ENCODE measurements at places on chromosomes 1 and 21.

- DNase-seq: no peak
Observed at GRCh38 chr1:61370177-61370912, 288.0 kb downstream of the NFIA start.

- no peak for DNase-seq
Observed at GRCh38 chr21:26422138-26422537, 150.9 kb downstream of the CYYR1 start.

- DNase-seq: no peak
Observed at GRCh38 chr1:223225481-223225880, 82.4 kb upstream of the TLR5 start.

- peak; percentile 72 for DNase-seq
Observed at GRCh38 chr1:33181921-33182341, at the start of gene TRIM62. TSS of gene TRIM62 (minus strand) at chr1:33182043. CDS start at chr1:33181432, 611 bp downstream.

GRCh38 chr1:197235355-197235754 lies 32.7 kb upstream of the CRB1 start:
- DNase-seq: no peak

- DNase-seq: no peak
Observed at GRCh38 chr1:242806324-242806723, 281.8 kb upstream of the PLD5 start.

DNA sequence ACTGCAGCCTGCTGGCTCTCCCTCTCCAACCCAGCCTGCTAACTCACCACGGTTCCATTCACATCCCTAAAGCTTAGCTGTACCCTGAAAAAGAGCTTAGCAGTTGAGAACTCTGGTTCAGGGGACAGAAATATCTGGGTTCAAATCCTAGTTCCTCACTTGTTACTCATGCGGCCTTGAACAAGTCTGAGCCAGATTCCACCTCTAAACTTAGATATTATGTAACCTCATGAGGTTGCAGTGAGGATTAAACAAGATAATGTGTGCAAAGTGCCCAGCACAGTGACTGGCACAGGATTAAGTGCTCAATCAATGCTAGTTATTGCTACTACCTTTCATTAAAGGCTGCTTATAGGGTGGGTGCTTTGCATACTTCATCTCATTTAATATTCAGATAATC lies 41.3 kb upstream of the DHCR24 start:
- no peak for DNase-seq

- no peak for DNase-seq
Observed at GRCh38 chr21:42319376-42319775, 4.2 kb upstream of the TFF3 start.

GRCh38 chr1:216356945-216357344 lies 66.3 kb downstream of the USH2A start:
- no peak for DNase-seq

- DNase-seq: no peak
Observed at GRCh38 chr1:178397678-178398077, 99.1 kb downstream of the CLEC20A start.

DNA sequence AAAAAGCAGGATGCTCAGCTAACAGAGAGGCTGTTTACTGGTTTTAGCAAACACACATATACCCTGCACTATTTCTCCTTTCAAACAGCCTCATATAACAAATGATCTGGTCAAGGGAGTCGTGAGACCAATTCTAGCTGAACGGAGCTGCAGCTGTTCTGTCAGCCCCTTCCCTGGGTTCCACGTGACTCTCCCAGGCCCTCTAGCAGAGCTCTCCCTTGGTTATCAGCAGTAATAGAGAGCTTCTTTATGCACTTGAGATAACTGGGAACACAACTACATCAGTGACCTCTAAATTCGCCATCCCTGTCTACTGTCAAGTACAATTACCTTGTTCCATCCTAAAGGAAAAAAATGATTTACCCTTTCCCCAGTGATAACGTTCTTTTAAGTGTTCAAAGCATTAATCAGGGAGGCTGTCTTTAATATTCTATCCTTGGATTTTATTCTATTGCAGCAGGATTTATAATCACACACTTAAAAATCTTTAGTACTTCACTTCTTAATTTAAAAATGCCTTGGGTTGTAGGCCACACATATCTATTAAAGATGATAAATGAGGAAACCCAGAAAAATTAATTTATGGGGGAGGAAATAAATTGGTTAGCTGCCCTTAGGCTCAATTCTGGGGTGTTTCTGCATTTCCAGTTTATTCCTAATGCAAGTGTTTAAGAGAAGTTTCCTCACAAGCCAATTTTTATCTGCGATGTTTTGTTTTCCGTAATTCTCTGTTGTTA lies 28.2 kb downstream of the PTGER3 start:
- DNase-seq: no peak

GRCh38 chr1:40133839-40134238 lies 27.3 kb upstream of the RLF start:
- DNase-seq: no peak

DNA sequence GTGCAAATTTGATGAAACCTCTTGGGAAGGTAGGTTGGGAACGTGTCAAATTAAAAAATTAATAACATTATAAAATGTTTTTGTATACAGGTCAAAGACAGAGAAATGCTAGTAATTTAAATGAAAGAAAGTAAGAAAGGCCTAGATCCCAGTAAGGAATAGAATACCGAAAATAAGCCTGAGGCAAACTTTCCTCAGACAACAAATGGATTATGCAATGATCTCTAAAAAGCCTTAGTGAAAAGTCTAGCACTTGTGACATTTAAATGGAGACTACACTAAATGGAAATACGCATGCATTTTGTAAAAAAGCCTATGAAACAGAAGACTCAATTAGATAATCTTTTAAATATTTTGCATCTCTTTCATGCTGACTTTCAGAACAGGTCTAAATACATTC lies 138.5 kb upstream of the ZNHIT6 start:
- no peak for DNase-seq

DNA sequence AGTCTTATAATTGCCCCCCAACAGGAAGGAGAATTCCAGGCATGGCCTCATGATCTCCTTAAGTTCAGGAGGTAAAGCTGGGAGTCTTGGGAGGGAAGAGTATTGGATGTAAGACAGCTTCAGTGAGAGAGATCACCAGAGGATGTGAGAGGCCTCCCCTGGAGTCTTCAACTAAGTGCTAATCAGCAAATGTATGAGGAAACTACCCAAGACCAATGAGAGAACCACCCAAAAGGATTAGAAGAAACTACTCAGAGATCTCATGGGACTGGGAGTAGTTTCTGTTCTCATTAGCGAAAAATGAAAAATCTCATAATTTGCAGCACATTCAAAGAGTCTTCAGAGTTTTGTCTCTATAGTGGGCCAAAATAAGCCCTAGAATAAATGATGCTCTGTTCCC lies 36.6 kb upstream of the WNT2B start:
- DNase-seq: no peak

- peak; percentile 14 for DNase-seq
Observed at GRCh38 chr1:3453891-3454810, at the start of gene ARHGEF16. TSS of gene ARHGEF16 (plus strand) at chr1:3454665. CDS start at chr1:3463085, 8,420 bp downstream.

DNA sequence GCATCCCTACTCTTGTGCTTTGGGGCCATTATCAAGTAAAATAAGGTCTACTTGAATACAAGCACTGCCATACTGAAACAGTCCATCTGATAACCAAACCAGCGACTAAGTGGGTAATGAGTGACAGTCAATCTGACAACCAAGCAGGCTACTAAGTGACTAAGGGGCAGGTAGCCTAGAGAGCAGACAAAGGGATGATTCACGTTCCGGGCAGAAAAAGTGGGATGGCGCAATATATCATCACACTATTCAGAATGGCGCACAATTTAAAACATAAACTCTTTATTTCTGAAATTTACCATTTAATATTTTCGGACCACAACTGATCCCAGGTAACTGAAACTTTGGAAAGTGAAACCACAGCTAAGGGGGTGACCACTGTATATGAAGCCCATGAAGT lies 17.7 kb downstream of the NGF start:
- no peak for DNase-seq

DNA sequence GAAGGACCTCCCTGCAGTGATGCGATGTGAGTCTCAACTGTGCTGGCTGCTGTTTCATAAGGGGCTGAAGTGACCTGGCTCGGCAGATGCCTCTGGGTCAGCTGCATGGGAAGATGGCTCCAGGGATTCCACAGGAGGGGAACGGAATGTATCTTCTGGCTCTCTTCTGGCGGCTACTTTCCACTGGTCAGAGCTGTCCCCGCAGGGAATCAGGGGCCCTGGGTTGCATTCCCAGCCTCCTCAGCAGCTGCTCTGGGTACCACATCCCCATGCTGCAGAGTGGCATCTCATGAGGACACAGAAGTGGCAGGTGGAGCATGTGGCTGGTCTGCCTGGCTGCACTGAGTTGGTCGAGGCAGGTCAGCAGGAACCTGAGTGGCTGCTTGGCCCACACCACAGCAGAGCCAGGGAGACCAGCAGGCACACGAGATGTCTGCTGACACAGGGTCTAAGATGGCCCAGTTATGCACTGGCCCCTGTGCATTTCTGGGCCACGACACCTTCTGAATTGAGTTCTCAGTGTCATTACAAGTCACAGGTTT lies 42.8 kb downstream of the POFUT2 start:
- DNase-seq: no peak

- DNase-seq: no peak
Observed at GRCh38 chr1:92858564-92859399, 26.9 kb downstream of the RPL5 start.

DNA sequence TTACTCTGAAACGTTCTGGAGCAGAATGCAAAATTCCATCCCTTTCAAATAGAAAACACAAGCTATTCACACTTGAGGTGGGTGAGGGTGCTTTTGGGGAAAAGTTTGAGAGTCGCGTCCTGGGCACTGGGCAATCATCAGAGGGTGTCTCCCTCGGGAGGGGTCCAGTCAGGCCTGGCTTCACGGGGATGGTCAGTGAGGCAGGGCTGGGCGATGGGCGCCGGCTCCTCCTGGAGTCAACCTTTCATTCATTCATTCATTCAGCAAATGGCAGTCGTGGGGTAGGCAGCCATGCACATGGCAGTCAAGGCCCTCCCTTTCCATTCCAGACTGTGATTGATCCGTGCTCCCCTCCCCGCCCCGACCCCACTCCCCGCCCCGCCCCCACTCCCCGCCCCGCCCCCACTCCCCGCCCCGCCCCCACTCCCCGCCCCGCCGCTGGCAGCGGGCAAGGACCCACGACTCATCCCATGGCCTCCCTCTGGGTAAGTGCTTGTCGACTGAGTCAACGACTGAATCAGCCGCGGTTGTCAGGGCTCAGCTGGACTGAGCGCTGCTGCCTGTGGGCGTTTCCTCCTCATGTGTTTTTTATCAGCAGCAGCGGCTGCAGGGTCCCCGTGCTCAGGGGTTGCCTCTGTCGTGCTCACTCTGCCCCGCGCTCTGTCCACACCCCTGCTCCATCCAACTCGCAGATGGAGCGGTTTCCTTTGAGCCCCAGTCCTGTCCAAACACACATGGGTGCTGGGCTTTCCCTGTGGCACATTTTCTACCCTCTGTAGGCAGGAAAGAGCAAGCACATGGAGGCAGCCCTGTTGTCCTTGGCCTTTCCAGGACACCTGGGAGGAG lies 12.5 kb upstream of the SPSB1 start:
- DNase-seq: peak; percentile 17

DNA sequence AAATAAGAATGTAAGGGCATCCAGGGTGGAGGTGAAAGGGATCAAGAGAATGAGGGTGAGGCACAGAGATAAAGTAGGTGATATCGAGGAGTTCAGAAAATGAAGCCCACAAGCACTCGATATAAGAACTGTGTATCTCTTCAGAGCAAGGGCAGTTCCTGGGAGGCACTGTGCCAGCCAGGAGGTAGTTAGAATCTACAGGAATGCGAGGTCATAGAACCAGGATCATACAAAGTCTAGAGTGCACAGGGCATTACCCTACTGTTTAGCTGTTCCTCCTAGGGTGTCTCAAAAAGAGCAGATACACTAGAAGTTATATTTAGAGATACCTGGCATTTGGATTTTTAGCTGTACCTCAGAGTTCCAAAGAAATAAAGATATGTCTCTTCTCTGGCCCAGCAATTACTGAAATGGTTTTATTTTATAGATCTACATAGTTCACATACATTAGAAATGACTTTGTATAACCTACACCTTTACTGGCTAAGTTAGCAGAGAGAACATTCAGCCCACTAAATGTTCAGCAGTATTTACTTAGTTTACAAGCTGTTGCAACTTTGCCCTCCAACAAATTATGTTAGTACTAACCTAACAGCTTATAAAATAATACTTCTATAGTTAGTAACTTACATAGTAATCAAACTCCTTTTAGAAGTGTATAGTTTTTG lies 1.6 kb downstream of the OVAAL start:
- no peak for DNase-seq

- DNase-seq: no peak
Observed at GRCh38 chr1:29963946-29964345, 727.6 kb downstream of the PTPRU start.

DNA sequence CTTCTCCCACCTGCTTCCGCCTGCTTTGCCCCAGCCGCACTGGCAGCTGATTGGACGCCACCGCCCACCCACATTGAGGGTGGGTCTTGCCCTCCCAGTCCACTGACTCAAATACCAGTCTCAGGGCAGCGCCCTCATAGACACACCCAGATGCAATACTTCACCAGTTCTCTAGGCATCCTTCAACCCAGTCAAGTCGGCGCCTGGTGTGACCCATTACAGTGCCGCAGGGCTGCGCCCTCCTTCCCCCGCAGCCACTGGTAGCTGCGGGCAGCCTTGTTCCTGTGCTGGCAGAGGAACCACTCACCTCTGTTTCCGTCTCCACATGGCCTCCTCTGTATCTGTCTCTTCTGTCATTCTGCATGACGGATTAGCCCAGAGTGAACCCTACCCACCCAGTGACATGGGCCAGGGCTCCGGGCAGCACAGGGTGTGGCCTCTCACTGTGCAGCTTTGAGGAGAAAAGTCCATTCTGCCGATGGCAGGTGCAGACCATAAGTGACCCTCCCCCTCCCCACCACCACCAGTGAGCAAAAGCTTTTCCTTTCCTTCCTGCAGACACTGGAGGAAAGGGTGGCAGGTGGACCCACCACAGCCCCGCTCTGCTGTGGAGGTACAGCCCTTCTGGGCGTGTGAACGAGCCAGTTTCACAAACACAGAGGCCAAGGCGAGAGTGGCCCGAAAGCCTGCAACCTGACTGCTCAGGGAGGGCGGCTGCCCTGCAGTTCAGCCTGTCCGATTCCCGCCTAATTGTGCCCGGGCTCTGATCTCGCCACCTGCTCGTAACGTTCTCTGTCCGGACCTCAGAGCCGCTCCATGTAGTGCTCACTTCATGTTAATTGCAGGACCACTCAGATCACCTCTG lies 57.1 kb downstream of the FAAP20 start:
- DNase-seq: no peak

DNA sequence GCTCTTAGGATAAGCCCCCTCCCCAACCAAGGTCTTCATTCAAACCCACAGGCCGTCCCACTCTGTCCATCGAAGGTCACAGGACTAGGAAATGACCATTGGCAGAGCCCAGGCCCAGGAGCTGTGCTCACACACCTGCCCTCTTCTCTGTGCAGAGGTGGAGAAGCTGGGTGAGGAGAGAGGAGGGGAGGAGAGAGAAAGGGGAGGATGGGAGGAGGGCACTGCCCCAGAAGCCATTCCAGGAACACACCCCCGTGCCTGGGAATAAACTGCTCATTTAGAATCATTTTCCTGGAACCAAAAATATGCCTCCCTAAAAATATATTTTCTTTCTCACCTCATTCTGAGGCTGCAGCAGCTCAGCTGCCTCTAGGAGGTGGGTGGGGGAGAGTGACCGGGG lies 6.4 kb upstream of the SDC3 start:
- no peak for DNase-seq

- DNase-seq: no peak
Observed at GRCh38 chr21:41662161-41662560, 104.7 kb downstream of the RIPK4 start.

- DNase-seq: no peak
Observed at GRCh38 chr1:152495066-152495675, 15.4 kb upstream of the LCE5A start.
